ENCODE measurements at places on chromosomes 11 and 22.

- DNase-seq, result no peak
These were observed 44.9 kb upstream of the ARFGAP3 start for GRCh38 chr22:42901790-42902508.

DNA sequence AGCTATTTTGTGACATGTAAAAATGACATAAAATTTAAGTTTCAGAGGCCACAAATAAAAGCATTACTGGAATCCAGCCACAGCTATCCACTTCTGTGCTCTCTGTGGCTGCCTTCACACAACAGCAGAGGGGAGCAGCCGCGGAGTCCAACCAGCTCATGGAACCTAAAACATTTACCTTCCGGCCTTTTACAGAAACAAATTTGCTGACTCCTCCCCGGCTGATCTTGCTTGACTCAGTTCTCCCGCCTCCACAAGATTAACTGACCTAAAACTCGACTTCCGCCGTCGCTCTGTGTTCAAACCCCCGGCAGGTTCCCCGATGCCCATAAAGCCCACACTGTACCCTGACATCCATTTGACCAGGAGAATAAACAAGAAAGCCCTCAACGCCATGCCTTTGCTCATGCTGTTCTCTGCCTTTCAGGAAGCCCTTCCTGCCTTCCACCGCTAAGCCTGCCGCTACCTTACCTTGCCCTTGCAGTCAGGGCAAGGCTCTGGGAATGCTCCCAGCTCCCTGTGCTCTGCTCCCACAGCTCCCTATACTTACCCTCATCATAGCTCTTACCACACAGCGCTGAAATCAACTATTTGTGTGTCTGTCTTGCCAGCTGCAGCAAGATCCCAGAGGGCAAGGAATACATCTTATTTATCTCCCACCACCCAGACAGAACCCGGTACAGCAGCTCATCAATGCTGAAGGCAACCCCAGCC, 35.4 kb downstream of the MICAL3 start:
- no peak for DNase-seq

- DNase-seq, result no peak
These were observed 59.1 kb downstream of the PDHX start for GRCh38 chr11:34975482-34975881.

GRCh38 chr11:117418737-117419481, 91.3 kb downstream of the CEP164 start:
- DNase-seq, result no peak

GRCh38 chr22:40400159-40400558, 29.8 kb downstream of the SGSM3 start:
- DNase-seq, result peak; percentile 65

DNA sequence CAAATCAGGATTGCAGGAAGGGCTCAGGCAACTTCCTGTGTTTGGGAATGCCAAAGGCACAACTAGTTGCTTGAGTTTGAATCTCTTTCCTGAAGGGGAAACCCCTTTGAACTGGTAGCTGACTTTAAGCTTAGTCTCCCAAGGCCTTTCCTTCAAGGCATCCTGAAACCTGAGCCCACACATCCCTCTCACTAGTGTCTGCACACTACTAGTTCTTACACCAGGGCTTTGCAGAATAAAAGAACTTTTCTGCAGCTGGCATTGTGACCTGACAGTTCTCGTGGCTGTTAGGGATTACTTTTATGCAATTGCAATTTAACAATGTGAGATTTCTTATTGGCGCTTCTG, 95.4 kb downstream of the EXT2 start:
- DNase-seq, result no peak

DNA sequence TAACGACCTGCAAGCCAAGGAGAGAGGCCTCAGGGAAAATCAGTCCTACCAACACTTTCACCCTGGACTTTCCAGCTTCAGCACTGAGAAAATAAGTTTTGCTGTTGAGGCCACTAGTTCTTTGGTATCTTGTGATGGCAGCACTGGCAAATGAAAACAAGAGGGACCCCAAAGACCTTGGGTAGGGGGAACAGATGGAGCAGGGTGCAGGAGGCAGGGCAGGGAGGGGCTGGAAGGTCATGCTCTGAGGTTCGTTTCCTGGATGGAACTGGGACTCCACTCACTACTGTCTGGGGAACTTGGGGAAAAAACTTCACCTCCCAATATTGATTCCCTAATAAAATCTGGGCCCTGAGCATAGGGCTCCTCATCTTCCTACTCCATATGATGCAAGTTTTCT, 34.2 kb upstream of the PRAME start:
- DNase-seq, result no peak

GRCh38 chr22:29359469-29359868, 28.9 kb downstream of the AP1B1 start:
- DNase-seq, result no peak

DNA sequence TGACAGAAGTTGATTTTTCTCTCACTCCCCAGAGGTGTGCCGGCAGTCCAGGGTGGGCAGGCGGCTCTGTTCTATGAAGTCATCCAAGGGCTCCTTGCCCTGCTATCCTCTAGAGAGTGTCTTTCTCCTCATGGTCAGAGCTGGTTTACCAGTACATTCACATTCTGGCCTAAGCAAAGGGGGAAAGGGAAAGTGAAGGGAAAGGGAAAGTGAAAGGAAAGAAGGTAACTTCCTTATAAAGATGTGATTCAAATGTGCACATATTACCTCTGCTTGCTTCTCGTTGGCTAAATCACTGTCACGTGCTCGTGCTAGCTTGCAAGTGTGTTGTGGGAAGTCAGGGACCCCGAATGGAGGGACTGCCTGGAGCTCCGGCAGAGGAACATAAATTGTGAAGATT, 2.9 kb upstream of the HTATIP2 start:
- peak; percentile 54 for DNase-seq

GRCh38 chr11:102237096-102237735, 80.1 kb upstream of the BIRC3 start:
- DNase-seq, result no peak

- no peak for DNase-seq
These were observed 103.1 kb downstream of the PTPRJ start for GRCh38 chr11:48083421-48083820.

DNA sequence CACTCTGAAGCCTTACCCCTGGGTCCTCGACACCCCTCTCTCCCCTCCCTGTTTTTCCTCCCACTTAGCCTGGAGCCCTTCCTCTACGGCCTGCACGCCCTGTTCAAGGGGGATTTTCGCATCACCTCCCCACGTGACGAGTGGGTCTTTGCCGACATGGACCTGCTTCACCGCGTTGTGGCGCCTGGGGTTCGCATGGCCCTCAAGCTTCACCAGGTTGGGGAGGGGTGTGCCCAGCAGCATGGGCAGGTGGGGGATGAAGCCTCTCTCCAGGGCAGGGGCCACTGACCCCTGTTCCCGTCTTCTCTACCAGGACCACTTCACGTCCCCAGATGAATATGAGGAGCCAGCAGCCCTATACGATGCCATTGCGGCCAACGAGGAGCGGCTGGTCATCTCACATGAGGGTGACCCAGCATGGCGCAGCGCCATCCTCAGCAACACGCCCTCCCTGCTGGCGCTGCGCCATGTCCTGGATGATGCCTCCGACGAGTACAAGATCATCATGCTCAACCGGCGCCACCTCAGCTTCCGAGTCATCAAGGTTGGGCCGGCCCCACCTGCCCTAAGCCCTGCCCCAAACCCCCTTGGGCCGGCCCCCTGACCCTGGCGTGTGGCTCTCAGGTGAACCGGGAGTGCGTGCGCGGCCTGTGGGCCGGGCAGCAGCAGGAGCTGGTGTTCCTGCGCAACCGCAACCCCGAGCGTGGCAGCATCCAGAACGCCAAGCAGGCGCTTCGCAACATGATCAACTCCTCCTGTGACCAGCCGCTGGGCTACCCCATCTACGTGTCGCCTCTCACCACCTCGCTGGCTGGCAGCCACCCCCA, 2.8 kb upstream of the SIPA1 start:
- no peak for DNase-seq

DNA sequence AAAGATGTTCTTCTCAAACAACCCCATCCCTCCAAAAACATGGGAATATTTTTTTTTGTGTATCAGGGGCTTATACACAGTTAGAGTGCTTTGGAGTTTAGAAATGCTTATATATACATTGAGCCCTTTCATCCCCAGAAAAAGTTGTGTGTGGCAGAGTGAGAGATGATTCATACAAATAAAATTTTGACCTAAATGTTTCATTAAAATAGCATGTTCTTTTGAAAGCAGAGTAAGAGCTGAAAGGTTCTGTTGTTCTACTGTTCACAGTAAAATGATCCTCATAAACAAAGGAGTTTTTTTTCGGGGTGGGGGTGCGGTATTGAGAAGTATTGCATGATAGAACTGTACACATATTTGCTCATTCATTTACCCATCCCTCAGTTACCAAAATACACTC, 512.4 kb downstream of the DLG2 start:
- DNase-seq, result no peak

- no peak for DNase-seq
These were observed 211.6 kb upstream of the SESN3 start for GRCh38 chr11:95442531-95443050.

DNA sequence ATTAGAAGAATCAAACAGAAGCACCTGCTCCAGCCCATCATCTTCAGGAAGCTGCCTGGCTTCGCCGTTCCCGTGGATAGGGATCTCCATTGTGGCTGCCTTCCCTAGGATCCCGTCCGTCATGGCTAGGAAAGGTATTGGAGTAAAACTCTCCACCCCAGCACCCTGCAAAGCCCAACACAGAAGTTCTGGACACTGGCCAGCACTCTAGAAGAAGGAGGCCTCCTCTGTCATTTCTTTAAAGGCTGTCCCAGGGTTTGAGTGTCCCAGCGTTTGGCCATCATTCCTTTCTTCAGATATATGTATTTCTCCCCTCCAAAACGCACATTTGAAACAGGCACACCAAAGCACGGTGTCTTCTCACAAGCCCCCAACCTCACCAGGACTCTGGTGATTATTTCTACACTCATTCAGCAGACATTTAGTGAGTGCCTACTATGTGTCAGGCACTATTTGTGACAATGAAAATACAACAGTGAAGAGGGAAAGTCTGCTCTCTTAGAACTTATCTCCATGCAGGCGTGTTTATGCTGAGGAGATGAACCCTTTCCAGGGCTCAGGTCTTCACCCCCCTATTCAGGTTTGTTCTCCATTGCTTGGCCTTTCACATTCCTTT, 724 bp downstream of the ARFIP2 start:
- DNase-seq, result no peak

DNA sequence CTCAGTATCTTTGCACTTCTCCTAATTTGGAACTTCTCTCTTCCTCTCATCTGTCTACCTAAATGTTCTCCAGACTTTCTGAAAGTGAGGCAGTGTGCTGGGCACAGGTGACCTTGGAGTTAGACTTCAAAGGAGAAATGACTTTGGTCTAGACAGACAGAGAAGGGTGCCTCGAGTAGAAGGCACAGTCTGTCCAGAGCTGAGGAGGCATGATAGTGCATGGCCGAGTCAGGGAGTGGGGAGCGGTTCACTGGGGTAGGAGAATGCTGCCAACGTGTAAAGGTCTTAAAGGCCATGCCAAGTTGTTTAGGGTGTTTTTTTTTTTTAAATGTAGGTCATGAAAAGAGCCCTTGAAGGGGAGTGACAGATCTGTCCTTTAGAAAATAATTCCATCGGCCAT, 17.3 kb upstream of the ZBTB16 start:
- DNase-seq, result no peak

DNA sequence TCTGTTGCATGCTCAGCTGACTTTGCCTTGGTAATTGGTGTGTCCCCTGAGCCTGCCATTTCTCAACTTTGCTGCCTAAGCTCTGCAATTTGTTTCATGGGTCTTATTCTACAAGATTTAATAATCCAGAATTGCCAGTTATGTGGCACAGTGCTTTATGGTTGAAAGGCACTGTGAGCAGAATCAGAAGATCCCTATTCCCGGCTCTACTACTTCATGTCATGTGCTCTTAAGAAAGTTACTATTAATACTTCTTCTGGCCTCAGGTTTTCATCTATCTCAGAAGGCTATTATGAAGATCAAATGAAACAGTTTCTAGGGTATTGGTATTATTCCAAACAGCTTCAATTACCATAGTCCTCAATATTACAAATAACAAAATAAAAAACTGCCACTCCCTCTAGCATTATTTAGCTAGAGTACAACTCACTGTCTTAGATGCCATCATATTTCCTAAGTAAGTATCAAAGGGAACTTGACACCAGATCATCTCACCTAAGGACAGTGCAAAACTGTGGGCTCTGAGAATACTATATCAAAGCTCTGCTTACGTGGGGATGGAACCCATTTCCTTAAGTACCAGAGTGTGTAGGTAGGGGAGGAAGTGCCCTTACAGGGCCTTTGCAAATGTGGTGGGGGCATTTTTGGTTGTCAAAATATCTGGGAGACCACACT, 200.0 kb upstream of the PITPNB start:
- no peak for DNase-seq

DNA sequence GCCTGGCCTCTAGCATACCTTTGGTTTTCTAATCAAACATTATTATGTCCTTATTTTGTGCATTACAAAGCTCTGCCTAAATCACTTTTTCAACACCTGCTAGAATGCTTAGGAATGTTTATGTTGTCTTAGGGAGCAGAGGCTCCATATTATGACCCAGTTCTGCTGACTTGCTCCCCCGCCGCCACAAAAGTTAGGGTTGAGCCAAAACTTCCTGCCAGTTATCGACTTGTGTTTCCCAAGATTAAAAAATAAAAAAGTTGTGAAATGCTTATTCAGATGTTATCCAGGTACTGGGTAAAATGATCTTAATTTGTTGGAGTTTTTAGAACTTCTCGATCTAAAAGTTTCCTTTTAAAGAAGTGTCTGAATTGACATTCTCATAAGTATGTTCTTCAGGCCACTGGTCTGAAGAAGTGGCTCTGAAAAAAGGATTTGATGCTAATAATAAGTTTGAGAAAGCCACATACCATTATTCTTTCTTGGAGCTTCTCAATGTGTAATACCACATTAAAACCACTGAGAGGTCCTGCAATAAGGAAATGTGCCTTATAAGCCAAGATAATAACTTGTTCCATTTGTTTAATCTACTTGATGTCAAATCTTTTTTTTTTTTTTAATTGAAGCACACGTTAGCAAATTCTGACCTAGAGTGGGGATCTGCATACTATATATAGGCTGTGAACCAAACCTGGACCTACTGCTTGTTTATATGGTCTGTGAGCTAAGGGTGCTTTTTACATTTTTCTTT, 2.2 kb downstream of the RNF185 start:
- DNase-seq, result no peak

DNA sequence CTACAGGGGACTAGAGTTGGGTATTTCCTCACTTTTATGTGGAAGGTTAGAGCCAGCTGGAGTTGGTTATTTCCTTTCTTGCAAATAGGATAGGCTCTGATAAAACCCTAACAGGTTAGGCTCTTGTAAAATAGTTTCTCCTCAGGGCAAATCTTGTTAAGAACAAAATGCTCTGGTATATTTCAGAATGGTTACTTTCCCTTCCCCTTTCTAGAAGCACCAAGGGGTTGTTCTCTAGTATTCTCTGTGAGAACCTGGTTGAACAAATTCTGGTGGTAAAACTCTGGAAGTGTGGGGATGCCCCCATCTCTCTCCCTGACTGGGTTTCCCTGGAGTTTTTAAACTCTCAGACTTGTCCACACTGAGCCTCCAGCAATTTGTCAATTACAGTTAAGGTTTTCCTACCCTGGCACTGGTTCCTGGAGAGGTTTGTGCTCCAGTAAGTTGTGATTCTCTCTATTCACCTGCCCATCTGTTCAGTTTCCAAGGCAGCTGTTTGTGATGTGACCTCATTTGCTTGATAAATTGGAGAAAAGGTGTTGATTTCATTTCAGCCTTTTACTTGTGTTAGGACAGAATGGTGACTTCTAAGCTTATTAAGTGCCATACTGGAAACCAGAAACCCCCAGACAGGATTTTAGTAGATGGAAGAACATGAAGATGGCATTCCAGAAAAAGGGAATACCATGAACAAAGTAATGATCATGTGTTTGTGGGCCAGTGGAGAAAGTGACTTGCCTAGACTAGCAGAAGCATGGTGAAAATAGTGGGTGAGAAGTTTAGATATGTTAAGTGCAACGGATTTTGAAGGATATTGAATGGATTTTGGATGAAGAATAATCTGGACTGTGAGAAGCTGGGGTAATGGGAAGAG, 64.6 kb downstream of the EXT2 start:
- DNase-seq, result no peak
